ENCODE measurements at places on chromosomes 12 and 14.

- DNase-seq: no peak
Observed at GRCh38 chr12:104520242-104520900, 63.6 kb downstream of the CHST11 start.

GRCh38 chr14:73785336-73785833, 66.2 kb upstream of the PTGR2 start:
- DNase-seq: no peak

DNA sequence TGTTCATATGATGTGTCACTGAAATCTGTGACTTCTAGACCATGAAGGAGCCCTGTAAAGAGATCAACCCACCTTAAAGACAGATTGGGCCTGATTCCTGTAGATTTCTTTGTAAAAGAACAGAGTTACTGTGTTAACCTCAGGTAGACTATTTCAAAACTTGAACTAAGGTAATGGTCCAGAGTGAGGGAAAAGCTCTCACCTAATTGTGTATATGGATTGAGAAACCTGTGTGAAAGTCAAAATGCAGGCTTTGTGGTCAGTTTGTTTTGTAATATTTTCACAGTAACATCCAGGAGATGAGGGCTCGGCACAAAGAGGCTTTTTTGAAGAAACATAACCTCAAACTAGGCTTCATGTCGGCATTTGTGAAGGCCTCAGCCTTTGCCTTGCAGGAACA, 16.4 kb downstream of the DLST start:
- DNase-seq: no peak

DNA sequence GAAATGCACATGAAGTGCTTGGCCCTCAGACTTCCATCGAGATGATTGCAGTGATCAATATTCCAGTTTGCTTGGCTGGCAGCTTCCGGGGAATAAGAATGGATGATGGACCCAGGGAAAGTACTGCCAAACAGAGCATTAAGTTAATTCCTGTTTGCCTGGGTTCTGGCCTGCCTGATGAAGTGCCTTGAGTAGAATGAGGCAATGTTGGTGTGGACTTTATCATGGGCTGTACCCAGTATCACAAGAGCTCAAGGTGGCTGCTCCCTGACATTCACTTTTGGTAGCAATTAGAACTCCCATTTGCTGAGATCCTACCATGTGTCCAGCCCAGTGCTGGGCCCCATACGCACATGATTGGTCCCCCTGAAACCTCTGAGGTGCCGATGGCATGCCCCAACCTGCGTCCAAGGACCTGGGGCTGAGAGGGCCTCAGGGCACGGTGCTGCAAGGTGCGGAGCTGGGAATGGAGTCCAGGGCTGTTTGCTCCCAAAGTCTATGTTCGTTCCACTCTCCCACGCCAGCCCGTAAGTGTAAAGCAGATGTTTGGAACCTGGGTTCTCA, 80.7 kb downstream of the SLC25A47 start:
- no peak for DNase-seq

DNA sequence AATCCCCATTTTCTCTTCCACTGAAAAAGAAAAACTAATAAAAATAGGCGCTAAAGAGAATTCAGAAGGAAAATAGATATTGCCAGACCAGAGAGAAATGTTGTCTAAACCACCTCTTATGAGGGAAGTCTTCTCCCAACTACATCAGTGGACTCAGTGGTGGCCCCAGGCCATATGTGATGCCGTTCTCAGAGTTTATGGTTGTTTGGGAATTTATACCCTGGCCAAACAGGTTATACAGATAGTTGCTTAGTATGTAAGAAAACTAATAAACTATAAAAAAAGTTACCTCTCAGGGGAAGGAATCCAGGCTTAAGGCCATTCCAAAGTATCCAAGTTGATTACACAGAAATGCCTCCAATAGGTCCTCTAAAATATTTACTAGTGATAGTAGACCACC, 103.4 kb upstream of the RBM19 start:
- no peak for DNase-seq

- no peak for DNase-seq
Observed at GRCh38 chr14:87241018-87241768, 751.8 kb downstream of the GALC start.

- DNase-seq: no peak
Observed at GRCh38 chr14:21861153-21861552, 187.5 kb upstream of the OR4E1 start.

GRCh38 chr12:40238979-40239378, 14.2 kb downstream of the LRRK2 start:
- DNase-seq: no peak

DNA sequence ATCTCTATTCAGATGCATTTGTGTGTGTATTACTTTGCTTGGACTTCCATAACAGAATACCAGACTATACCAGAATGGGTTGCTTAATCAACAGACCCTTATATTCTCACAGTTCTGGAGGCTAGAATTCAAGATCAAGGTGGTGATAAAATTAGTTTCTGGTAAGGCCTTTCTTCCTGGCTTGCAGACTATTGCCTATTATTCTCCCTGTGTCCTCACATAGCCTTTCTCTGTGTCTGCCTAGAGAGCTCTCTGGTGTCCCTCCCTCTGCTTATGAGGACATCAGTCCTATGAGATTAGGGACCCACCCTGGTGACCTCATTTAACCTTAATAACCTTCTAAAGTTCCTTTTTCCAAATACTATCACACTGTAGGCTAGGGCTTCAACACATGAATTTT, 106.0 kb downstream of the FAR2 start:
- DNase-seq: no peak

GRCh38 chr12:124763594-124763979, 100.1 kb downstream of the SCARB1 start:
- DNase-seq: no peak

- DNase-seq: no peak
Observed at GRCh38 chr12:41983394-41983793, 161.3 kb downstream of the GXYLT1 start.

DNA sequence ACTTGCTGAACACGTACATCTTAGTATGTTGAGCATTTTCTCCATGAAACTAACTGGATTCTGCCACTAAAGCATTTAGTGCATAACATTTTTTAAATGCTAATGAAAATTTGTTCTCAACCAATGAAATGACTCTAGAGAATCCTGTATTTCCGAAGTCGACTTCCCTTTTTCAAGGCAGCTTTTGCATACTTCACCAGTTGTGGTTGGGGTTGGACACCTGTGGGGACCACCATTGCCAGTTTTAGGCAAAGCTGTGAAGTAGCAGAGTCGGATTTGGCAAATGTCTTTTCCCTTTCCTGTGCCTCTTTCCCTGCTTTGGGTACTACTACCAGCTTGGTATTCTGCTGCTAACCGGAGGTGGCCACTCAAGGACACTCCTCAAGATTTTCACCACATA, 349.2 kb downstream of the BCAT1 start:
- DNase-seq: no peak

DNA sequence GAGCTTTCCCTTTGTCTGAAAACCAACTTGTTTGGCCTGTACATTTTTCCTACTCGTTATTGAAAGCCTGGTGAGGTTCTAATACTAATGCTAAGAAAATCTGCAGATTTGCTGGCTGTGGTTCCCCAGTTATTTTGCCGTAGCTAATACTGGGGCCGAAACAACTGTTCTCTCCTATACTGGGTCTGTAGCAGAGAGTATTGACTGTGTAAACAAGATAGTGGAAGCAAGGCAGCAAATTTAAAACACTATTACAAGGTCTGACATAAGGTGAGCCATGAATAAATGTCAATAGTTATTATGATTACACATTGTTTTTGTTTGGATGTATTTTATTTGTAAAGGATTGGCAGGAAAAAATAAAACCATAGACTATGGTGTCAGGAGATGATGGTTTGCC, 1244.0 kb downstream of the AACS start:
- no peak for DNase-seq
